ENCODE measurements at places on chromosomes 3 and 15. TPM values are rescaled to one million over a fixed set of nuclear protein-coding genes. Genes with fewer than 3 reads are reported as not detected.

MORC1 gene
- total RNA-seq: not detected

GOLGA8G gene
- total RNA-seq: not detected

EXD1 gene
- not detected for total RNA-seq

GOLGA6L22 gene
- not detected for total RNA-seq

Measured in hair follicular keratinocyte (primary cell).